ENCODE measurements at places on chromosomes 7 and 10.

DNA sequence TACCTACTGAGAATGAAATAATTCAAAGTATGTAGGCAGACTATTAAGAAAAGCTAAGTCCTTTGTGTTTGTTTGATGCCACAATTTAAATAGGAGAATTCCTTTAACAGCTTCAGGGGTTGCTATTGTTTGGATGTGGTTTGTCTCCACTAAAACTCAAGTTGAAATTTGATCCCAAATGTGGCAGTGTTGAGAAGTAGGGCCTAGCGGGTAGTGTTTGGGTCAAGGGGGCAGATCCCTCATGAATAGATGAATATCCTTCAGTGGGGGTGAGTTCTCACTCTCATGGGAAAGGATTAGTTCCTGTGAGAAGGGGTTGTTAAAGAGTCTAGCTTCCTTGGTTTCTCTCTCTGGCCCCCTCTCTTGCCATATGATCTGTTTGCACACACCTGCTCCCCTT lies 97.0 kb downstream of the HGF start:
- DNase-seq: no peak

GRCh38 chr7:107032050-107032449 lies 12.5 kb upstream of the PRKAR2B start:
- DNase-seq: no peak

DNA sequence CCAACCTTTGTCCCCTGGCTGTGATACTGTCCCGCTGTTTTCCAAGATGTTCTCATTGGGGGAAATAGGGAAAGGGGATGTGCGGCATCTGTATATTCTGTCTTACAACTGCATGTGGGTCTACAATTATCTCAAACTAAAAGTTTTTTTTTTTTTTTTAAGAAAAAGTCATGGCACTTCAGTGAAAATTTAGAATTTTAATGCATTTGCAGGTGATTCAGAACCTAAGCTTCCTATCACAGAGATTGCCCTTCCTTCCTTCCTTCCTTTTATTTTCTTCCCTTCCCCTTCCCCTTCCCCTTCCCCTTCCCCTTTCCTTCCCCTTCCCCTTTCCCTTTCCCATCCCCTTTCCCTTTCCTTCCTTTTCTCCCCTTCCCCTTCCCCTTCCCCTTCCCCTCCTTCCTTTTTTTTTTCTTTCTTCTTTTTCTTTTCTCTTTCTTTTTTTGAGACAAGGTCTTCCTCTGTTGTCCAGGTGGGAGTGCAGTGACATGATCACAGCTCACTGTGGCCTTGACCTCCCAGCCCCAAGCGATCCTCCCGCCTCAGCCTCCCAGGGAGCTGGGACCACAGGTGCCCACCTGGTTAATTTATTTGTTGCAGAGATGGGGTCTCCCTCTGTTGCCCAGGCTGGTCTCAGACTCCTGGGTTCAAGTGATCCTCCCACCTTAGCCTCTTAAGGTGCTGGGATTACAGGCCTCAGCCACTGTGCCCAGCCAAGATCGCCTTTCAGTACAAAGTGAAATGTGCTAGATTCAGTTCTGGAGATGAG lies 32.0 kb downstream of the JAKMIP3 start:
- DNase-seq: no peak

- DNase-seq: no peak
Measured at GRCh38 chr10:95602382-95602781, 41.2 kb upstream of the SORBS1 start.
